ENCODE measurements at places on chromosomes 1 and 21. TPM values are rescaled to one million over a fixed set of nuclear protein-coding genes. Genes with fewer than 3 reads are reported as not detected.

POU3F1 gene
- total RNA-seq, result 0.05 TPM

PERM1 gene
- total RNA-seq, result 0.14 TPM

CD160 gene
- not detected for total RNA-seq

FABP3 gene
- total RNA-seq, result not detected

SLC45A3 gene
- 3.8 TPM for total RNA-seq

B3GALT2 gene
- not detected for total RNA-seq

HEYL gene
- 4.0 TPM for total RNA-seq

UTS2 gene
- total RNA-seq, result not detected

GNG4 gene
- total RNA-seq, result 13.0 TPM

RIMKLA gene
- total RNA-seq, result 0.98 TPM

RNU11 gene
- total RNA-seq, result not detected

LAPTM5 gene
- total RNA-seq, result 0.22 TPM
